ENCODE measurements at places on chromosomes 13 and 19.

DNA sequence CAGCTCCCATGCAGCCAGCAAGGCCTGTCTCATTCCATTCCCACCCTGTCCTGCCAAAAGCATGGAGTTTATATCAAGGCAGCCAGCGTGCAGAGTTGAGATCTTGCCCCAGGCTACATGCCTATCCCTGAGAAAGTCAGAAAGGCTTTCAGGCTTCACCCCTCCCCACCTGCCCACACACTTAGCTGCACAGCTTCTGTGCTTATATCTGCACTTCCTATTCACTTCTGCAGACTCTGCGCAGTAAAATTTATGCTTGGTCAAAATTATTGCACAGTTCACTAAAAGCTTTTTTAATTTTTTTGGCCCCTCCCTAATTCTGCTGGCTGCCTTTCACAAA, 12.5 kb upstream of the ZNF675 start:
- DNase-seq = no peak

- no peak for DNase-seq
These were observed 844.9 kb downstream of the OLFM4 start for GRCh38 chr13:53873558-53873957.

DNA sequence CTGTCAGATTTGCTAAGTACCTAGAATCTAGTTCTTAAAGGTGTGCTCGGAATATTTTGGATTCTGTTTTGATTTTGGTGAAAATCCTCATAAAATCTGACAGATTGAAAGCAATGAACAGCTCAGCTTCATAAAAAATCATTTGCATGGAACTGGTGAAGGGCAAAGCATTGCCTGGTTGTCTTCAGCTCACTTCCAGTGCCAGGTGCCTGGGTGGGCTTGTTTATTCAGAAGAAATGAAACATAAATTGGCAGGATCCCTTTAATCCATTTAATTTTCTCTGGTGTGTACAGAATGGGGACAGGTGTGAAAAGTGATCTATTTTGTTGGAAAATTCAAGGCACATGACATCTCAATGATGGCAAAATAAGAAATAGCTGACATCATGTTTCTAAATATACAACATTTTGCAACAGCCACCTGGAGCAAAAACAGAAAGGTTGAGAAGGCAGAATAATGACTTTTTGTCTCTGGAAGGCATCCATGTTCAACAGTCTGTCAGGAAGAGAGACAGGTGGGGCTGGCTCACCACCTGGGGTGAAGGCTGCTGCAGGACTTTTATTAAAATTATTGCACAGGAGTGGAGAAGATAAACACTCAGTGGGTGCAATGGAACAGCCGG, 52.2 kb downstream of the RFC3 start:
- no peak for DNase-seq

GRCh38 chr13:113995051-113995601, 21.2 kb upstream of the C13orf46 start:
- DNase-seq = no peak

DNA sequence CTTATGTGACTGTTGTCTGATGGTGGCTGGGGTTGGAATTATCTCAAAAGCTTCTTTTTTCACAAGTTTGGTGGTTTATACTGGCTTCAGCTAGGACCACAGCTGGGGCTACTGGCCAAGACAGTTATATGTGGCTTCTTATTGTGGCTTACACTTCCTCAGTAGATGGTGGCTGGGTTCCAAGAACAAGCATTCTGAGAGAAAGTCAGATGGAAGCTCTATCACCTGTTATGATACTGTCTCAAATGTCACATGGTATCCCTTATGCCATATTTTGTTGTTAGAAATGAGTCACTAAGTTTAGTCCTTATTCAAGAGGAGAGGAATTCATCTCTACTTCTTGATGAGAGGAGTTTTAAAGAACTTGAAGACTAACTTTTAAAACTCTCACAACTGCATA, 41.6 kb downstream of the NDFIP2 start:
- no peak for DNase-seq

DNA sequence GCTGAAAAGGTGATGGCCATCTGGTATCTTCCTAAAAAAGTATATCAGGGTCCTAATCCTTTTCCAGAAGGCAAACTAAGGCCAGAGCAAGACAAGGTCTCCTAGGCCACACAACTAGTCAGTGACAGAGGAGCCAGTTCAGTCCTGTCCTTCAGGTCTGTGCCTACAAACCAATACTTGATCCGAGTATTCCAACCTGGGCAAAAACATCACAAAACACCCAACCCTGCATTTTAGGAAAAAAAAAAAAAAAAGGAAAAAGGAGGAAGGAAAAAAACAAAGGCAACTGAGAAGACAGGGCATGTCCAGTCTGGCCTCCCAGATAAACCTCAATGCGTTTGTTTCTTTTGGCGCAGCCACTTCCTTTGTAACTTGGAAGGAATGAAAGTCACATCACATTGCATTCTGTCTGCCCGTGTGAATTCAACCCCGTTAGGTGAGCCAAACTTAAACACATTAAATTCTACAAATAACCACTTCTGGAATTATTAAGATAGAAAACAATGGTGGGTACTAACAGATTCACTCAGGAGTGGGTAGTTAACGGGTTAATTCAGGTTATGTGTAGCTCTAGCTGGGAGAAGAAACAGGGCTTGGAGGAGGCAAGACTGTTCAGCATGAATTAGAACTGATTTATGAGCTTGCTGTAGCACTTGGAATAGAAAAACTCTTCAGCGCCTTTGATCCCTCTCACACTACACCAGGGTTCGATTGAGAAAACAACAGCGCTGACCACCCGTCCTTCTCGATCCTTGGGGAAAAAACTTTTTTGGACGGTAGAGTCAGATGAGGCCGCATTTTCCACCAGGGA, 43.0 kb upstream of the HNRNPA1L2 start:
- DNase-seq = no peak

DNA sequence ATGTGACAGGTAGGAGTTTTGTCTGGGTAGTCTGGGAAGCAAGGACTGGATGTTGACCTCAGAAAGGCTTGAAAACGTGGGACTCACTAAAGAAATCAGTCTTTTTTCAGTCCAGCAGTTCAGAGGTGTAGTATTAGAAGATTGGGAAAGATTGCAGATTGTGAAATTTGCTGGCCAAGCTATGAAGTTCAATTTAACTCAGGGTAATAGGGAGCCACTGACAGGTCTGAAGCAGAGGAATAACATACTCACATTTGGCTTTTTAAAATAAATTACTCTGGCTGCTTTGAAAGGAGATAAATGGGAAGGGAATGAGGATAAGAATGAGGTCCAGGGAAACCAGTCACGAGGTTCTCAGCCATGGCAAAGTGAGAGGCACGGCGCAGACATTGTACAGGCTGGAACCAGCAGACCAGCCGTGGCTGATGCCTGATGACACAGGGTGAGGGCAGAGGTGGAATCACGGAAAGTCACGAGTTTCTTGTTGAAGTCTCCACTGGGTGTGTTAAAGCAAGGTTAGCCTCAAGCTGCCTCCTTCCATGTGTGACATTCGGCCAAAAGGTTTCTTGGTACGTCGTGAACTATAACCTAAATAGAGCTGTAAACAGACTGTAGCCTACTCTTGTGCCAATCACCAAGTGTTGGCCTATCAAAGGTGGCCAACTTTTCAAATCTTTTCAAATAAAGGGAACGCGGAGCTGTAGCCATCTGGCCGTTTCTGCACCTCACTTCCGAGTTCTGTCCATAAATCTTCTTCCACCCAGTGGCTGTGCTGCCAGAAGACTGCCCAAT, 377.6 kb downstream of the IRS2 start:
- no peak for DNase-seq

DNA sequence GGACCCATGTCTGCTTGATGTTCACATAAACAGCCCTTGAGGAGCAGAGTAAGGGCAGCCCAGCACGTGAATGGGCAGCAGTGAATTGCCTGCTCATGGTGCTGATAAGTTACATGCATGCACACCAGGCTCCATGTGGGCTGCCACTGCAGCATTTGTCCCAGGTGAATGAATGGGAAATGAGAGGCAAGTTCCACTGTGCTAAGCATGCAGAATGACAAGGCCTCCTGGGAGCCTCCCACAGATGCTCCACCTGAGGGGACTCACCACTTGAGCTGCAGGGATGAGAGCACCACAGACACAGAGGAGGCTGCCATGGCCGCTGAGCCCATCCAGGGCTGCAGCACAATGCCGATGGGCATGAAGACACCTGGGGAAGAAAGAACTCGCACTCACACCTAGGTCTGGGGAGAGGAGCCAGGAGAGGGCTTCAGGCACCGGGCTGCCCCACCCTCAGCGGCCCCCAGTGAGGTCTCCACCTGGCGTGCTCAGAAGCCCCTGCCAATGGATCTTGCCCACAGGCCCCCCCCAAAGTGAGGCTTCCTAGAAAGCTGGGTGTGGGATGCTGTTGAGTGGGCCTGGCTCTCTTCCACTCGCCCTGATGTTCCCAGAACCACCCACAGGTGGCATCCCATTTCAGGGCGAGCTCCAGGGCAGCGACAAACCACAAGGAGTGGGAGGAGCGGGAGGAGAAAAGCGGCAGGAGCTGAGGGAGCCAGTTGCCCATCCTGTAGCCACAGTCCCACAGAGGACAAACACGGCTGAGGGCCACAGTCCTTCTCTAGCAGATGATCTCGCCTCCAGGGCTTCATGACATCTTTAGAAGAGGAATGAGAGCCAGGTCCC, 73.8 kb downstream of the CCDC70 start:
- DNase-seq = no peak

GRCh38 chr13:77502104-77502720, 33.3 kb upstream of the SCEL start:
- no peak for DNase-seq

DNA sequence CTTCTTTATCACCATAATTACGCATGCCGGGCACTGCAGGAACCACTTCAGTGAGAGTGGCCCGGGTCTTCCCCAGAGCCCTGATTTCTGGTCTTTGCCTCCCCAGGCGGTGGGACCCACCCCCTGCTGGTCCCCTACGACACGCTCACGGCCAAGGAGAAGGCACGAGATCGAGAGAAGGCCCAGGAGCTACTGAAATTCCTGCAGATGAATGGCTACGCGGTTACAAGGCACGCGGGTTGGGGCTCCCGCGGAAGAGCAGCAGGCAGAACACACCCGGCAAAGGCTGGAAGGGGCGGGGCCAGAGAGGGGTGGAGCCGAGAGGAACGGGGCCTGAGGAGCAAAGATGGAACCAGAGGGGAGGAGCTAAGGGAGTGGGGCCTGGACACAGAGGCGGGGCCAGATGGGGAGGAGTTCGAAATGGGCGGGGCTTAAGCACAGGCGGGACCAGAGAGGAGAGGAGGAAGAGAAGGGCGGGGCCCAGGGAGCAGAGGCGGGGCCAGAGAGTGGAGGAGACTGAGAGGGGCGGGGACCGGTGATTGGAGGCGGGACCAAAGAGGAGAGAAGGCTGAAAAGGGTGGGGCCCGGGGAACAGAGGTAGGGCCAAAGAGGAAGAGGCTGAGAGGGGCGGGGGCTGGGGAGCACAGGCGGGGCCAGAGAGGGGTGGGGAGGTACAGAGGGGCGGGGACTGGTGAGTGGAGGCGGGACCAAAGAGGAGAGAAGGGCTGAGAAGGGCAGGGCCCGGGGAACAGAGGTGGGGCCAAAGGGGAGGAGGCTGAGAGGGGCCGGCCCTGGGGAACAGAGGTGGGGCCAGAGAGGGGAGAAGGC, 73.4 kb downstream of the RYR1 start:
- peak; percentile 91 for DNase-seq

DNA sequence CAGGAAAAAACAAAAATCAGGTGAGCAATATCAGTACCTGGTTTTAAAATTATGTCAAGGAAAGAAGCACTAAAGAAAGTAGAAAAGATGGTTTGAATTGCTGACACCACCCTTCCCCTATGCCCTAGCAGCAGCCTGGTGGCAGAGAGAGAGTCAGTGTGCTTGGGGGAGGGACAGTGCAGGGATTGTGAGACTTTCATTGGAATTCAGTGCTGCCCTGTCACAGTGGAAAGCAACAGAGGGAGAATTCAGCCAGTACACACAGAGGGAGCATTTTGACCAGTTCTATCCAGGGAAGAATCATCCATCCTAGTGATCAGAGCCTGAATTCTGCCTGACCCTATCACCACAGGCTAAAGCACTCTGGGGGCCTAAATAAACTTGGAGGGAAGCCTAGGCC, 222.4 kb upstream of the PCDH17 start:
- DNase-seq = no peak

- no peak for DNase-seq
These were observed 20.3 kb upstream of the SLITRK6 start for GRCh38 chr13:85819513-85819912.

- no peak for DNase-seq
These were observed 119.5 kb downstream of the FLT1 start for GRCh38 chr13:28375250-28375930.

GRCh38 chr13:98466634-98467236, 110.2 kb downstream of the STK24 start:
- no peak for DNase-seq

DNA sequence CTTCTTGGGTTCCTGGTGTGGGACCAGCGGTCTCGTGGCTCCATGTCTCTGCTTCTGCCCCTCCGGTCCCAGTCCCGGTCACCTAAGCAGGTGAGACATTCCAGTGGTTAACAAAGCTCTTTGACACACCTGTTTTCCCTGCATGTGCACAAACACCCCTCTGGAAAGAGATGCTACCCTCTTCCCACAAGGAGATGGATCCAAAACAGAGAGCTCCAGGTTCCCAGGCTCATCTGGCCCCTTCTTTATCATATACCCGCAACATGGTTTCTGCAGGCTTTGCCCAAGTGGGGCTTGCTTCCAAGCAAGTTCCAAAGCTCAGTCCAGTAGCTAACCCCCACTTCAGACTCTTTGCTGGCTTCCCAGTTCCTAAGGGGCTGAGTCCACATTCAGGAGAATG, 17.8 kb downstream of the PEG3 start:
- DNase-seq = no peak

GRCh38 chr13:40345654-40346372, 320.6 kb downstream of the FOXO1 start:
- no peak for DNase-seq

- DNase-seq = no peak
These were observed 115.0 kb downstream of the GGACT start for GRCh38 chr13:100473501-100474044.

Measured in posterior cingulate gyrus (tissue), 11 donors.